ENCODE measurements at places on chromosomes 13 and 19.

GRCh38 chr13:75647126-75647784 is 11.1 kb downstream of the LMO7 start:
- no peaks in the 10 kb centered on the region for H3K4me1 ChIP-seq
- no peaks in the 10 kb centered on the region for H3K27me3 ChIP-seq
- no peaks in the 10 kb centered on the region for H3K36me3 ChIP-seq
- H3K27ac ChIP-seq: no peak overlapping the region

DNA sequence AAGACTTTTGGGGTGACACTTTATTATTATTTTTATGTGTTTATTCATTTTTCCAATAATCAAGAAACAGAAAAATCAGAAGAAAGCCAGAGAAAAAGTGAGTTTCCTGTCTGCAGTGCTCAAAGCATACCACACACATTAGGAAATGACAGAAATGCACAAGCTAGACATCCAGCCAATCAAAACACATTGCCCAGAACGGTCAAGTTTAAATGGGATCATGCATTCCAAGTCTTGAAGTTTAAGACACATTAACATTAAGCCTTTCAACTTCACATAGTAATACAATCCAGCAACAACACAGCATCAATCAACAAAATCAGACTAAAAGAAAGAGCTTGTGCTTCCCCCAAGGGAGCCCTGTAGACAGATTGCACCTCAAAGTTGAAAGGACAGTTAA is 28.7 kb upstream of the MEDAG start:
- no peak for DNase-seq
- no peak overlapping the region for H3K27ac ChIP-seq
- no peaks in the 10 kb centered on the region for H3K27me3 ChIP-seq
- H3K36me3 ChIP-seq: no peaks in the 10 kb centered on the region

GRCh38 chr19:43811837-43812236 is 9.6 kb upstream of the LYPD5 start:
- H3K27me3 ChIP-seq: no peaks in the 10 kb centered on the region
- no peaks in the 10 kb centered on the region for H3K36me3 ChIP-seq
- DNase-seq: no peak
- H3K4me1 ChIP-seq: no peaks in the 10 kb centered on the region
- no peak overlapping the region for H3K27ac ChIP-seq
- no peak overlapping the region for H3K4me3 ChIP-seq

- H3K36me3 ChIP-seq: no peaks in the 10 kb centered on the region
- H3K27me3 ChIP-seq: no peaks in the 10 kb centered on the region
- DNase-seq: no peak
- no peak overlapping the region for H3K4me3 ChIP-seq
- no peaks in the 10 kb centered on the region for H3K4me1 ChIP-seq
Observed at GRCh38 chr13:20173116-20173746, 12.4 kb upstream of the GJA3 start.

GRCh38 chr13:30738526-30739236 is 3.3 kb downstream of the ALOX5AP start:
- H3K36me3 ChIP-seq: no peaks in the 10 kb centered on the region
- H3K27ac ChIP-seq: no peak overlapping the region
- no peak for DNase-seq
- H3K4me3 ChIP-seq: no peak overlapping the region

DNA sequence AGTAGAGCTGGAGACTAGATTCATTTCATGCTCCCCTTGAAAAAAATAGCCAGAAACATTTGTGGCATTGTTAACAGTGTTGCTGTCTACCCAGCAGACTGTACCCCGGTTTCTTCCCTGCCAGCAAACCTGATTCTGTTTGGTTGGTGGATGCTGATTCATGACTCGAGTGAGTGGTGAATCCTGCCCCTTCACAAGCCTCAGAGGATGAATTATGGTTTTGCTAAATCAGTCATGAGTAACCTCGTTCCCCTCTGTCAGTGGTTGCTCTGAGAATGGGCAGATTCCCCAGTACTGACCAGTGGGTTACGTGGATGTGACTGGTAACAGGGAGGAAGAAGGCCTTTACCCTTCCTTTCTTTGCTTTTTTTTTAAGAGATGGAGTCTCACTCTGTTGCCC is 10.1 kb downstream of the NLRP12 start:
- no peak overlapping the region for H3K27ac ChIP-seq
- no peaks in the 10 kb centered on the region for H3K27me3 ChIP-seq
- H3K4me1 ChIP-seq: 0 out of 2 replicates have a peak, but pooled peaks cover 2% of the 10 kb centered on the region
- peaks cover 6% of the 10 kb centered on the region for H3K36me3 ChIP-seq
- no peak for DNase-seq

DNA sequence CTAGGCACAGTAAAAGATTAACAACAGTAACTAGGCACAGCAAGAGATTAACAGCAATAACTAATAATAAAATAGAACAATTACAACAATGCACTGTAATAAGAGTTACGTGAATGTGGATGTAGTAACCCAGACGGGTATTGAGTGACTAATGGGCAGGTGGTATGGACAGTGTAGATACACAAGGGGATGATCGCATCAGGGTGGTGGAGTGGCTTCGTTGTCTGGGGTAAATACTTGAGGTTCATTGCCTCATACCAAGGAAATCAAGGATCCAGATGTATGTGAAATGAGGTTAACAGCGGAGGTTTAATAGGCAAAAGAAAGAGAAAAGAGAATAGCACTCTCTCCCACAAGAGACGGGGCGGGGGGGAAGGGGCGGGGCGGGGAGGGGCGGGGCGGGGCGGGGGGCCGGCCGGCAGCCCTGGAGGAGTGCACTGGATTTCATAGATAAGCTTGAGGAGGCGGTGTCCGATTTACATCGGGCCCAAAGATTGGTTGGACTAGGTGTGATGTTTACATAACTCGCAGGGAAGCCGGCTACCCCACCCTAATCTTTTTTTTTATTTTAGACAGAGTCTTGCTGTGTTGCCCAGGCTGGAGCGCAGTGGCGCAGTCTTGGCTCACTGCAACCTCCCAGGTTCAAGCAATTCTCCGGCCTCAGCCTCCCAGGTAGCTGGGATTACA is 106.3 kb downstream of the KCTD15 start:
- no peaks in the 10 kb centered on the region for H3K27me3 ChIP-seq
- no peaks in the 10 kb centered on the region for H3K36me3 ChIP-seq
- H3K4me1 ChIP-seq: 0 out of 2 replicates have a peak, but pooled peaks cover 2% of the 10 kb centered on the region

- H3K4me1 ChIP-seq: no peaks in the 10 kb centered on the region
- no peaks in the 10 kb centered on the region for H3K27me3 ChIP-seq
- H3K36me3 ChIP-seq: no peaks in the 10 kb centered on the region
- H3K27ac ChIP-seq: no peak within 1 kb of the TSS
- H3K4me3 ChIP-seq: no peak within 1 kb of the TSS
Observed at GRCh38 chr13:46896341-46897137, at the start of gene HTR2A. TSS of gene HTR2A (minus strand) at chr13:46897053. CDS start at chr13:46895906, 1,147 bp downstream.

- H3K27ac ChIP-seq: no peak overlapping the region
- DNase-seq: no peak
- no peaks in the 10 kb centered on the region for H3K4me1 ChIP-seq
- no peak overlapping the region for H3K4me3 ChIP-seq
- no peaks in the 10 kb centered on the region for H3K27me3 ChIP-seq
Observed at GRCh38 chr13:81800433-81800832, 1459.5 kb upstream of the SPRY2 start.

DNA sequence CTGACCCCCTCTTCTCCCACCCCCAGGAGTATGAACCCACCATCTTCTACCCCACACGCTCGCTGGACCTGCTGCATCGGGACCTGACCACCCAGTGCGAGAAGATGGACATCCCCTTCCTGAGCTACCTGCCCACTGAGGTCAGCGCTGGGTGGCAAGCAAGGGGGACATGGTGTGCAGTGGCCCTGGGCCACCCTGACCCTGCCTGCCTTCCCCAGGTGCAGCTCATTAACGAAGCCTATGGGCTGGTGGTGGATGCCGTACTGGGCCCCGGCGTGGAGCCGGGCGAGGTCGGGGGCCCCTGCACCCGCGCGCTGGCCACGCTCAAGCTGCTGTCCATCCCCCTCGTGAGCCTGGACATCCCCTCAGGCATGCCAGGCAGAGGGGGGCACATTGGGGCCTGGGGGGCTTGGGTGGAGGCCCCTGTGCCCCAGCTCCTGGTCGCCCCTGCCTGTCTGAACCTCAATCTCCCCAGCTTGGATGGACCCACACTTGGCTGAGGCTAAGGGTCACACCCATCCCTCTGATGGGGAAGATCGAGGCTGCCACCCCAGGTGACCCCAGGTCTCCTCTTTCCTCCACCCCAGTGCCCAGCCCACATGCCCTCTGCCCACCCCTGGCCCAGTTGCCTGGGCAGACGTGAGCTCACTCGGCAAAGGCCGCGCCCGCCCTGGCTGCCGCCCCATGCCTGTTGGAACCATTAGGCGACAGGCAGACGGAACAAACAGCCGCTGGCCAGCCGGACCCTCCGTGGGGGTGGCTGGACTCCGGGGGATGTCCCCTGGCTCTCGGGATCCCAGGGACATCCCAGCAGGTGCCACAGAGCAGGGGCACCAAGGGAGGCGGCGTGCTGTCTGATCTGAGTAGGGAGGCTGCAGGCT is 2.5 kb upstream of the CILP2 start:
- no peak overlapping the region for H3K27ac ChIP-seq
- no peak for DNase-seq
- peaks cover 3% of the 10 kb centered on the region for H3K27me3 ChIP-seq
- H3K4me3 ChIP-seq: no peak overlapping the region
- H3K4me1 ChIP-seq: peaks cover 5% of the 10 kb centered on the region

GRCh38 chr19:38049105-38049649 is 142.2 kb downstream of the SIPA1L3 start:
- H3K36me3 ChIP-seq: no peaks in the 10 kb centered on the region
- H3K4me1 ChIP-seq: no peaks in the 10 kb centered on the region
- no peak for DNase-seq
- H3K4me3 ChIP-seq: no peak overlapping the region

DNA sequence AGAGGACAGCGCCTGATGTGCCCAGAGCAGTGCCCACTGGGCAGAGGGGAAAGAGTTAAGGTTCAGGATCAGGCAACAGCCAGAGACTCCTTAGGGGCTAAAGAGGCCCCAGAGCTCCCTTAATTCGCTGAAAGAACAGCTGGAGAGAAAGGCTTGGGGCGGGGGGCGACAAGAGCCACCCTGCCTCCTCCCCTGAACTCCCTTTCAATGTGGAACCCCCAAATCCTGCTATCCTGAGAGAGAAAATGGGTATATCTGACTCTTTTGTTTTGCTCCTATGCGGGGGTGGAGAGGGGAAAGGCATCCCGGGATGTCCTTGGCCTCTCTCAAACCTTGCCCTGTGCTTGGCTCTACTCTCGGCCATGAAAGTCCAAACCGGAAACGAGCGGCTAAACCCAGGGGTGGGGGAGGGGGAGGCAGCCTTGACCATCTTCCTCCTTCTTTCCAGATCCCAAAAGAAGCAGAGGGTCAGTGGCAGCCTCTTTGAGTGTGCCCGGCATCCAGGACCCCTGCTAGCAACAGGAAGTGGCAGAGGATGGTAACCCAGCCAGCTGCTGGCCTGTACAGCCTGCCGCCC is 4.7 kb downstream of the PRKACA start:
- H3K4me1 ChIP-seq: peaks cover 7% of the 10 kb centered on the region
- H3K36me3 ChIP-seq: no peaks in the 10 kb centered on the region
- H3K4me3 ChIP-seq: no peak overlapping the region
- no peak for DNase-seq

DNA sequence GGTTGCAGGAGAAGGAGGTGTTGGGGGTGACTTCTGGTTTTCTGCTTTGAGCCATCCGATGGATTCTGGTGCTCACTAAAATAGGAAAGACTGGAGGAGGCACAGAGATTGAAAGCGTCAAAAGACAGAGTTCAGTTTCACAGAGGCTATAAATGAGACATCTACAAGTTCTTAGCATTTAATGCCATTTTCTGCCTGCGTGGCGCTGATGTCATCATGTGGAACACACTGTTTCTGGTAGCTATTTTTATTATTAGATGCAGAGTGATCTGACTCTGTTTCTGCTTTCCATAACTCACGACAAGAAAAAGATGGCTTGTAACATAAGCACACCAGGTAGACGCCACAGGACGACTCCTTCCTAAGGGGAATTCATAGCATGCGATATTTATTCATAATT is 3.3 kb upstream of the SLC39A3 start:
- H3K36me3 ChIP-seq: no peaks in the 10 kb centered on the region
- no peaks in the 10 kb centered on the region for H3K27me3 ChIP-seq
- no peak for DNase-seq
- H3K4me3 ChIP-seq: no peak overlapping the region
- H3K4me1 ChIP-seq: no peaks in the 10 kb centered on the region
- H3K27ac ChIP-seq: no peak overlapping the region

DNA sequence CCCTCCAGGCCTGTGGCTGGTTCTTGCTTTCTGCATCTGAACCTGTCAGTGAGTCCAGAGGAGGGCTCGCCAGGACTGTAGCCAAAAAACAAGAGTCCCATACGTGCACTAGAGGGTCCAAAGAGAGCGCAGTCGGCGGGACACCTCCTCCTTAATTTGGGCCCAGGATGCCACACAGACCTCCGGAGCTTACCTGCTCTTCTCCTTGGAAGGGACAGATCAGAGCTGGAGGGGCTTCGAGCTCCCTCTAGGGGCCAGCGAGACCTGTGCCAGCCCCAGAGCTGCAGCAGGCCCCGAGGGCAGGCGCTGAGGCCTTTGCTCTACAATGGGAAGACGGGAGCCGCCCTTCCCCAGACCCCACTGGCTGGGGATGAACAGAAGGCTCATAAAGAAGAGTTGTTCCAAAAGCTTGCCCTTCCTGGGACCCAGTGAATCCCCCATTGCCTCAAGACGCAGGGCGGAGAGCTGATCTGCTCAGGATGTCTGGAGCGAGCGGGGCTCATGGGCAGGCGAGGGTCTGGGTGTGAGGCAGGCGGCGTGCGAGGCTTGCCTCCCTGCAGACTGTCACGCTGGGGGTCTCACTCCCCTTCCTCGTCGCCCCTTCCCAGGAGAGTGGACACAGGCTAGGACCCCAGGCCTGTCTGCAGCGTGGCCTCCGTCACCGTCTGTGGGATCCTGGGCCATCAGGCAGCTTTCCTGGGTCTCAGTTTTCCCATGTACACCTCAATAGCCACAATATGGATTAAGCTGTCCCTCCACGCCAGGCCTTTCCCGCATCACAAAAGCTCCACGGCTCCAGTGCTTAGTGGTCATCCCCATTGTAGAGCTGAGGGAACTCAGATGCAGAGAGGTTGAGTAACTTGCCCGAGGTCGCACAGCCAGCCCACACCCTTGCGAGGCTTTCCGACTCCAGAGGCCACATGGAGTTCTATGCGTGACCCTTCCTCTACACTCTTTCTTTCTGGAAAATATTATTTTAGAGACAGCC is 46.9 kb upstream of the VSTM2B start:
- no peak overlapping the region for H3K27ac ChIP-seq
- no peak overlapping the region for H3K4me3 ChIP-seq

DNA sequence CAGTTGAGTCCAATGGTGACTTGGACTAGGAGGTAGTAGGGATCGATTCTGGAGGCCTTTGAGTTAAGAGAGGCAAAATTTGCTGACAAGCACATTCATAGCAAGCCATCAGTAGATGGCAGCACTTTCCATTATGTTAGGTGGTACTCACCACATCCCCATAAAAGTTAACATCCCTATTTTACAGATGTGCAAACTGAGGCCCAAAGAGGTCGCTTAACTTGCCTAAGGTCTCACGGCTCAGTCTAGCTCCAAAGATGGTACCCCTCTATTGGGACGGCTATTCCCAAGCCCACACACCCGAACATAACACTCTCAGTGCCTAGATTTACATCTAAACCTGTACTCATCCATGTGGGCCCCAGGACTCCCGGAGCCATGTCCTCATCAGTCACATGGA is 21.5 kb upstream of the FOSB start:
- H3K4me1 ChIP-seq: peaks cover 5% of the 10 kb centered on the region
- no peaks in the 10 kb centered on the region for H3K36me3 ChIP-seq
- H3K27ac ChIP-seq: no peak overlapping the region

Data from iPS DF 6.9 (cell line).